ENCODE measurements at places on chromosomes 11 and 22.

GRCh38 chr11:67630228-67630942 lies 648 bp upstream of the NUDT8 start:
- peak; percentile 98 for DNase-seq

GRCh38 chr22:44537467-44537866 lies 39.4 kb upstream of the RTL6 start:
- DNase-seq, result no peak

GRCh38 chr11:2662430-2663299 lies 37.1 kb downstream of the KCNQ1OT1 start:
- no peak for DNase-seq

DNA sequence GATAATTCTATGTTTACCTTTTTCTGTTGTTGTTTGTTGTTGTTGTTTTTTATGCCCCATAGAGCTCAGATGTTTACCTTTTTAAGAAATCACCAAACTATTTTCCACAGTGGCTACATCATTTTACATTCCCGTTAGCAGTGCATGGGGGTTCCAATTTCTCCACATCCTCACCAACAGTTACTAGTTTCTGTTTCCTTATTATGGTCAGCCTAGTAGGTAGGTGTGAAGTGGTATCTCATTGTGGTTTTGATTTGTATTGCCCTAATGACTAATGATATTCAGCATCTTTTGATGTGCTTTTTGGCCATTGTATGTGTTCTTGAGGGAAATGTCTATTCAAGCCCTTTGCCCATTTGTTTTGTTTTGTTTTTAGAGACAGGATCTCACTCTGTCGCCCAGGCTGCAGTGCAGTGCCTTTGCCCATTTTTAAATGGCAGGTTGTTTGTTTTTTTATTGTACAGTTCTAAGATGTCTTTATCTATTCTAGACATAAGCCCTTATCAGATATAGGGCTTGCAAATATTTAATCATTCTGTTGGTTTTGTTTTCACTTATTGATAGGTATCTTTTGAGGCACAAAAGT lies 27.5 kb downstream of the CHEK2 start:
- no peak for DNase-seq

DNA sequence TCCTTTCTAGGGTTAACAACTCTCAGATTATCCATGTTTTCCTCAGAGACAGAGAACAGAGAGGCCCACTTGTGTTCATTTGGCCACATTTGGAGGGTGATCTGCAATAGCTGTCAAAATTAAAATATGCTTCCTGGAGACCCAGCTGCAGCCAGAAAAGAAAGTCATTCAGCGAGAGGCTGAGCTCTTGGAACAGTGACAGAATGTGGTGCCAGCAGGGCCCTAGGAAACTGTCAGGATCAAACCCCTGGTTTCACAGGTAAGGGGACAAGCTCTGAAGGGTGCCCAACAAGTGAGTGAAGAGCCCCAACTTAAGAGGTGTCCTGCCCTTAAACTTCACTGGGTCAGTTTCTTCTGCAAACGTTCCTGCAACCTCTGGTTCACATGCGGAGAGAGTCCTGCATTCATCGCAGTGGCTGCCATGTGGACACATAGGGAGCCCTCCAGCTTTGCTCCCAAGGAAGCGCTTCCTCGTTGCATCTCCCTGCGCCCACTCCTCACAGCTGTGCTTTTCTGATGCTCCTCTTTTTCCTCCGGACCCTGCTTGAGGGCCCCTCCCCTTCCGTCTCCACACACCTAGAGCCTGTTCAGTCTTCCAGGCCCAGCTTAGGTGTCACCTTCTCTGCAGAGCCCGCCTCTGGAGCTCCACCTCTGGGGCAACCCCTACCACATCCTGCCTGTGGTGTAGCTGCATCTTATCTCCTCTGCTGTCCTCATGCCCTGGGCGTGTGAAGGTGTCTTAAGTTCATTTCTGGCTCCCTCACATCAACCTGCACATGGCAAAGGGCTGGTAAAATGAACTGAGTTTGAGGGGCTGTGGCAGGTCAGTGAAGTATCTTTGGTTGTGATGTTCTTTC lies 3.9 kb downstream of the UCP3 start:
- no peak for DNase-seq

DNA sequence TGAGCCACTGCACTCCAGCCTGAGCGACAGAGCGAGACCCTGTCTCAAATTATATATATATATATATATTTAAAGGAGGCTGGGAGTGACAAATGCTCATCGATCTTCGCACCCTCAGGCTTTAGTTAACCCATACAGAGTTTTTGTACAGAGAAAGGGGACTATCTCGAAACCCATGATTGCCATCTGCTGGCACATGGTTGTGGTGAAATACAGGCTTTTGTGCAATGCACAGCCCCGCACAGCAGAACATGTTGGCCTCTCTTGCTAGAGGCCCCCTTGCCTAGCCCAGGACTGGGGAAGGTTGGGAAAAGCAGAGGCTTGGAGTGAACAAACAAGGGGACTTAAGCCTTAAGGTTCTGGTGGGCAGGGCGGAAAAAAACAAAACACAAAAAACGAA lies 3.6 kb downstream of the MYBPC3 start:
- peak; percentile 40 for DNase-seq

GRCh38 chr11:101510591-101510990 lies 73.2 kb downstream of the TRPC6 start:
- DNase-seq, result no peak

- no peak for DNase-seq
Measured at GRCh38 chr22:19592464-19592863, 68.3 kb upstream of the CLDN5 start.

DNA sequence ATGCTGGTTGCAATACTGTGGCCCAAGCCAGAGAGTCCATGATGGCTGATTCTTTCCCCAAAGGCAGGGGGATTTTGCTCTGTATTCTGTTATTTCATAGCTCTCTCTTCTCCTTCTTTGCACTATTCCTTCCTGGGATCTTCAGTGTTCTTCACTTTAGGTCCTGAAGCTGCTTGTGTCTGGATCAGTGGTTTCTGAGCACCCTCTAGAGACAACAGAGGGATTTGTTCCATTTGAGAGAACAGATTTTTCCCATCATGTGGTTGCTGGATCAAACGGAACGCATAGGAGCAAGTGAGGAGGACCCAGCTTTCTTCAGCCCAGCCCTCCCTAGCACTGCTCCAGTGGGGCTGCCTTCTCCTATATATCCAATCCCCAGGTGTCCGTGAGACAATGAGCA lies 68.7 kb upstream of the SYN3 start:
- DNase-seq, result no peak

DNA sequence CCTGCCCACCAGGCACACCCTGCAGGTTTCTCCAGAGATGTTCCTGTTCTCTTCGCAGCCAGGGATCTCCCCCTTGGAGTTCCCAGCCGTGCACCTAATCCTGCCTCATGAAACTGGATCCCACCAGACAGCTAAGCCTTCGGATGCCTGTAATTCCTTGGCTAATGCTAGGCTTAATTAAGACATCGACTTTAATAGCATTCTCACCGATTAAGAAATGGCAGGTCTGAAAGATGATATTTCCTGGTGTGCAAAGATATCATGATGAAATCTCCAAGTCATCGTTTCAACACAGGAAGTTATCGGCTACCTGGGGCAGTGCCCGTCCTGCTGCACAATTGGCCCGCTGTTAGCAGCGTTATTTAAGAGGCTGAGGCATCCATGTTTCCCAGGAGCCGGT lies 41.5 kb upstream of the CCND1 start:
- no peak for DNase-seq

GRCh38 chr11:66386171-66387069 lies 14.9 kb upstream of the SLC29A2 start:
- DNase-seq, result peak; percentile 83
